Posterior vena cava (tissue), 2 donors: ENCODE measurements at places on chromosomes 16 and 17. TPM values are rescaled to one million over a fixed set of nuclear protein-coding genes. Genes with fewer than 3 reads are reported as not detected.

GRCh38 chr16:9843424-9844018, 338.7 kb downstream of the GRIN2A start:
- no peak for DNase-seq

DNA sequence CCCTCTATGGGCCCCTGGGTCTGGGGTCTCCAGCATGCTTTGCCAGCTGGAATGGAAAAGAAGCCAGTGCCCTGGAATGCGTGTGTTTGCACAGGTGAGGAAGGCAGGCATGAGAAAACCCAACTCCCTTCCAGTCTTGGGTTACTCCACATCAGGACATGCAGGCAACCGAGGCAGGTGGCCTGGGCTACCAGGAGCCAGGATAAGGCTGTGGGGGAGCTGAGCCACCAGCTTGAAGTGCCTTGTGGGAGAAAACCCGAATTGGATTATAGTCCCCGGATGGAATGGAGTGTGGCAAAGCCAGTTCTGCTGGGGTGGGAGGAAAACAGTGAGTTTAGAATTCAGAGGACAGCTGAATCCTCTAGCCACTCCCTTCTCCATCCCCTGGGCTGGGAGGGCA, 7.2 kb downstream of the SRCIN1 start:
- no peak for DNase-seq

DNA sequence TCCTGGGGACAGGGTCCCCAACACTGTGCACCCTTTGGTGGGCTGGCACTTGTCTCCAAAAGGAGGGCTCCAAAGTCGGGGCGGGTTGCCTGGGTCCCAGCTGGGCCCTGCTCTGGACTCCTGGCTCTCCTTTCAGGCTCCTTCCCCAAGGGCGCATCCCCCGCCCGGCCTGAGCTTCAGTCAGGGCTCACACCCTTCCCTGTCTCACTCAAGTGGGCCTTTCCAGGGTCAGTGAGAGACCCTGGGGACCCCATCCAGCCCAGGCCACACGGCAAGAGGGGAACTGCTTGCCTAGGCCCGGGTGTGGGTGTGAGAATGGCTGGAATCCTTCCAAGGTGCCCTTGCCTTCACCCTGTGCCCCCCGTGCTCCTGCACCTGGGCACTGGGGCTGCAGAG, 41.8 kb upstream of the SLC38A10 start:
- no peak for DNase-seq

DNA sequence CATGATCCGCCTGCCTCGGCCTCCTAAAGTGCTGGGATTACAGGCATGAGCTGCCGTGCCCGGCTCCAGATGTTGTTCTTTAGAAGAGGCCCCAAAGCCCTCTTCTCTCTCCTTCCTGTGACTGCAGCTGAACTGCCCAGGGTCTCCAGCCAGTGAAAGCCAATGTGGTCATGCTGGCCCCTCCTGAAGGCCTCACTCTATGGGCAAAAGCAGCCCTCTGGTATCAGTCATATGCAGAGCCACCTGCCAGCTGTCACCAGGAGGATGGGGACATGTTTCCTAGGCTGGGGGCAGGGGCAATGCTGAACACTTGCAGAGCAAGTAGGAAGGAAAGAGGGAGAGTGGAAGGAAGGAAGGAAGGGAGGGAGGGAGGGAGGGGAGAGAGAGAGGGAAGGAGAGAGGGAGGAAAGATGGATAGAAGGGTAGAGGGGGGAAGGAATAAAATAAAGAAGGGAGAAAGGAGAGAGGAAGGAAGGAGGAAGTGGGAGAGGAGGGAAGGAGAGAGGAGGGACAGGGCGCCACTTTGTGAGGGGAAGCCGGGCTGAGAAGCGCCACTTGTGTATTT, 36.0 kb downstream of the SOCS3 start:
- no peak for DNase-seq

SMIM22 gene
- not detected for total RNA-seq

CD300LG gene
- 3.5 TPM for total RNA-seq

KRTAP3-2 gene
- total RNA-seq, result not detected
